T-helper 2 cell (primary cell): ENCODE measurements at places on chromosomes 5 and 9.

DNA sequence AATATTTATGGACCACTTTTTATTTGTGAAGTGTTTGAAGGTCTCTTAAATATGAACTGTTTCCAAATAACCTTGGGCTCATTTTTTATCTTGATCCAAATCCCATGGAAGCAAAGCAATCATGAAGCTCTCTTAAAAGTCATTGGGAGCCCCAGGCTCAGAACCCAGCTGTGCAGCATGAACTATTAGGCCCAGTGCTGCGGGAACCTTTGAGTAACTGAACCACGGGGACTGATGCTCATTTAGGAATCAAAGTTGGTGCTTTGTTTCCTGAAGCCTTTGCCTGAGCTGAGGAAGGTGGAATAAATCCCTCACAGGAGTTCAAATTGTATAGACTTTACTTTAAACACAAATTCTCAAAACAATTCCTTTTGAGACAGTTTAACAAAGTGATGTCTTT is 27.8 kb downstream of the MAT2B start:
- no peak for DNase-seq

DNA sequence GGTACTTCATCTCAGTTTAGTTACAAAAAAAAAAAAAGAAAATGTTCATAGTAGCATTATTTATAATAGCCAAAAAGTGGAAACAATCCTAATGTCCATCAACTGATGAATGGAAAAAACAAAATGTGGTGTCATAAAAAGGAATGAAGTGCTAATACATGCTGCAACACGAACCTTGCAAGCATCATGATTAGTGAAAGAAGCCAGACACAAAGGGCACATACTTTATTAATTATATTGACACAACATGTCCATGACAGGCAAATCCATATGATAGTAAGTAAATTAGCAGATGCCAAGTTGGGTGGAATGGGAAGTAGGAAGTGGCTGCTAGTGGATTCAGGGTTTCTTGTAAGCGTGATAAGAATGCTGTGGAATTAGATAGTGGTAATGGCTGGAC is 54.2 kb downstream of the PCDHGC5 start:
- DNase-seq: no peak

DNA sequence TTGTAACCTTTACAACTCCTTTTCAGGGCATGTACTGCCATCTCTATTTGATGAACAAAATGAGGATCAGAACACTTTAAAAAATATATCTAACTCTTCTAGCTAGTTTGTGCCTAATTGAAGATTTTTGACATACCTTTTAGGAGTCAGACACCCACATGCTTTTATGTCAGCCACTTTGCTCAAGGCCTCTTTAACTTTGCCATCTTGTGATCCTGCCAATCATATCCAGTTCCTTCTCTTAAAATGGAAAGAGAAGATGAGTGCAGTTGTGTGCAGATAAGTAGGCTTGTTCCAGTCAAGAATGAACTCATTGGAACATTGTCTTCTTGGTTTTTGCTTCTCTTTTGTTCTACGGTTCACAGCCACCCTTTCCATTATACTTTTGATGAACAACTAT is 425.6 kb upstream of the TNC start:
- no peak for DNase-seq

DNA sequence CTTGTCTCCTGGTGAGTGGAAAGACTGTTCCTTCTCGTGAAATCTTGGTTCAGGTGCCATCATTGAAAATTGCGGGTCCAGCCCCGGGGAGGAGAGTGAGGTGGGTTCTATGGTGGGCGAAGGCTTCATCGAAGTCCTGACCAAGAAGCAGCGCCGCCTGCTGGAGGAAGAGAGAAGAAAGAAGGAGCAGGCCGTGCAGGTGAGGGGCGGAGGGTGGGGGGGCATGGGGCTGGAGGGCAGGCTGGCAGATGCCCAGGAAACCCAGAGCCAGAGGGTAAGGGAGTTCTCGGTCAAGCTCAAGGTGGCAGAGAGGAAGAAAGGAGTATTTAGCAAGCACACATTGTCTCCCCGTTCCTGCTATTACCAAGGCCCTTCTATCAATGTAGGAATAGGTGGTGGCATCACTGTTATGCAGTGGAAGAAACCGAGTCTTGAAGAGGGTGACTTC is 24.3 kb upstream of the POMT1 start:
- peak; percentile 28 for DNase-seq

GRCh38 chr5:95090774-95091173 is 194.1 kb downstream of the MCTP1 start:
- DNase-seq: no peak

DNA sequence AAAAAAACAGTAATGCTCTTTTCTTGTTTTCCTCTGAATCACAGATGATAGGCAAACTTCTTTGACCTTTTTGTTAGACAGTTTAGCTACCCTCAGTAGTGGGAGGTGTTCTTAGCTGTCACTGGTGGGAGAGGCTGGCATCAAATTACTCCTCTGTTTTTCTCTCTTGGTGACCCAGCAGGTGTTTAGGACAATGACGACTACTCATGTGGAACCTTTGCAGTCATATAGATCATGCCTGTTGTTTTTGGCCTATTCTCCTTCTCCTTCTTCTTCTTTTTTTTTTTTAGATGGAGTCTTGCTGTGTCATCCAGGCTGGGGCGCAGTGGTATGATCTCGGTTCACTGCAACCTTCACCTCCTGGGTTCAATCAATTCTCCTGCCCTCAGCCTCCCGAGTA is 15.4 kb upstream of the NPR2 start:
- no peak for DNase-seq

GRCh38 chr5:84381502-84382362 is 2.9 kb downstream of the EDIL3 start:
- DNase-seq: no peak

DNA sequence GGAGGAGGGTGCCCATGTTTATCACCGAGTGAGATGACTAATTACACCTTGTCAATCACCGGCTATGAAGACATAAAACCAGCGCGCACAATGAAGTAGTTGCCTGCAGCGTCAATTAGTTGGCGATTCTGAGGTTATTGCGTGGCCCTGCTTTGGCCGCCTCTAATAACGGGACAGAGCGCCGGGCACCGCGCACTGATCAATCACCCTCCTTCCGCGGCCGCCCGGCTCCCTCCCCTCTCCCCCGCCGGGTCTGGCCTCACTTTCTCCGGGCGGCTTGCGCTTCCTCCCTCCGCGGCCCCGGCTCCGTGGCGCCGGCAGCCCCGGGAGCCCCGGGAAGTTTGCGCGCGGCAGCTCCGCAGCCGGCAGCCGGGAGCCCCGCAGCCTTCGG is 3.3 kb upstream of the LHX2 start:
- DNase-seq: no peak

- DNase-seq: no peak
These were observed 142.7 kb downstream of the FBXL17 start for GRCh38 chr5:108238936-108239887.

DNA sequence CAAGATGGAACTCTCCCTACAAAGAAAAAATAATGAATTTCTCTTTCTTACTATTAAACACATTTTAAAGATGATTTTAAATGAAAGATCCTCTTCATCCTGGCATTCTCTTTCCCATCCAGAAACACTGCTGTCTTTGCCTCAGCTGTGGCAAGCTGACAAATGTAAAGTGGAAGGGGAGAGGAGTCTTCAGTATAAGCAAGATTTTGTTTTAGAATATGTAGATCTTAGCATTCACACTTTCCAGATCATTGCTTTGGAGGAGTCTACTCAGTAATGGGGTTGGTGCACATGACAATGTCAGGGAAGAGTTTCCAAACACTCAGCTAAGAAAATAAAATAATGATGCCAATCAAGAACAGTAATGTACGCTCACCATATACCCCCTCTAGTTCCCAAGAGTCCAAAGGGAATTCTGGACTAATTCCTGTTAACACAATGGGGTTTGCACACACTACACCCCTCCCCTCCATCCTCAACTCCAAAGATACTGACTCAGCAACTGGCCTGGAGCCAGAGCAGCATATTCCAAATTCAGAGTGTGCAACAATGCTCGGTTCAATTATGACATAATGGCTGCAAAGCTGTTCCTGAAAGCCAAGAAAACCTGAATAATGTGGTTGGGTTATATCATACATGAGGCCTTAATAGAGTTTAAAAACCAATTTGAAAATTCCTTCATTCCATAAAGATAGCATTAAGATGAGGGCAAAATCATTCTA is 4.6 kb downstream of the C5orf63 start:
- DNase-seq: no peak

GRCh38 chr5:40832345-40832744 is 2.7 kb downstream of the RPL37 start:
- DNase-seq: no peak

DNA sequence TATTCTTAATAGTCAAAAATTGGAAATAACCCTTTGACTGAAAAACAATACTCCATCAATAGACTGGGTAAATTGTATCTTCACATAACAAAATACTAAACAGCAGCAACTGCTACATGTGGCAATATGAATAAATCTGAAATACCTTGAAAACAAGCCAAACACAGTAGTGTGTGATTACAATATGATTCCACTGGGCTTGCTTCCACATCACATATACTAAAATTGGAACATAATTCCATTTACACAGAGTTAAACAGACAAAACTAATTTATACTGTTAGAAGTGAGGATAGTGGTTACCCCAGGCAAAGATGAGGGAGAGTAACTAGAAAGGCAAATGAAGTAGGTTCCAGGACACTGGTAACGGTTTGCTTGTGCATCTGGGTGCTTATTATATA is 20.4 kb downstream of the FNIP1 start:
- no peak for DNase-seq

- DNase-seq: no peak
These were observed 146.1 kb upstream of the RPS23 start for GRCh38 chr5:82424211-82424610.

DNA sequence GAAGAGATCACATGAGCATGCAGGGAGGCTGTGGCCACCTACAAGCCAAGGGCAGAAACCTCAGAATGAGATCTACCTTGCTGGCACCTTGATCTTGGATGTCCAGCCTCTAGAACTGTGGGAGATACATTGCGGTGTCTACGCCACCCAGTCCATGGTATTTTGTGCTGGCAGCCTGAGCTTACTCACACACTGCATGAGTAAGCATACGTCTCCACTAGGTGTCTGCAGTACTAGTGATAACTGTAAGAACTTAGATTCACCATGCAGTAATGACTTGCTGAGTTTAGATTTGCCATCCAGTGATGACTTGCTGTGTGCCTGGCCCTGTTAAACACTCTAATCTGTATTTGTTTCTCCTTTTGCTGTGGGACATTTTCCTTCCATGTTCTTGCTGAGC is 417.7 kb downstream of the GADD45G start:
- DNase-seq: no peak

DNA sequence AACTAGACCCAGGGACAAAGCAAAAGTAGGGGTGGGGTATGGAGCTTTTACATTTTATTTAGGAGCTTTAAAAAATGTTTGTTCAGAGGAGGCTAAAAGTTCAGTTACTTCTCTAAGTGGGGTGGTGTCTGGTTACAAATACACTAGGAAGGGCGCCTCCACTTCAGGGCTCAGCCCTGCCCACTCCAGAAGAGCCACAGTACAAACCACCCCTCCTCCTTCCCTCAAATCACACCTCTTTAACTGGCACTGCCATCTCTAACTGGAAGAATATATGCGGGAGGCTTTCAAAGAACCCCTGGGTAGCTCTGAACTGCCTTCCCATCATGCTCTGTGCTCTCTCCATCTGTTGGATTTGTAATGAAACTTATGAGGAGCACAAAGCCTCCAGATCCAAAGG is 98.8 kb upstream of the NFIB start:
- no peak for DNase-seq

DNA sequence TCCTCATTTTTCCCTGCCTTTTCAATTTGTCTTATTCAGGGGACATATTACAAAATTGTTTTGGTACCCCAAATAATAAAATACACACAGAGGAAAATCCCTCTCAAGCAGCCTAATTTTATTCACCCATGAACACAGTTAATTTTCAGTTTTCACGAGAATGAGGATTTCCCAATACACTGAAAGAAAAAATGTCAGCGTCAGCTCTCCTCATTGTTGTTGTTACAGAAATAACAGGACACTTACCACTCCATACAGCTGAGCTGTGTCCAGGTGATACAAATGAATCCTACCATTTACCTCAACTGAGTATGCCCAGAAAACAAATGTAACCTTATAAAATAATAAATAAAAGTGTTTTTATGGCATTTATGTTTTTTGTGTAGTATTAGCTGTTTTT is 144.6 kb upstream of the PCA3 start:
- no peak for DNase-seq

DNA sequence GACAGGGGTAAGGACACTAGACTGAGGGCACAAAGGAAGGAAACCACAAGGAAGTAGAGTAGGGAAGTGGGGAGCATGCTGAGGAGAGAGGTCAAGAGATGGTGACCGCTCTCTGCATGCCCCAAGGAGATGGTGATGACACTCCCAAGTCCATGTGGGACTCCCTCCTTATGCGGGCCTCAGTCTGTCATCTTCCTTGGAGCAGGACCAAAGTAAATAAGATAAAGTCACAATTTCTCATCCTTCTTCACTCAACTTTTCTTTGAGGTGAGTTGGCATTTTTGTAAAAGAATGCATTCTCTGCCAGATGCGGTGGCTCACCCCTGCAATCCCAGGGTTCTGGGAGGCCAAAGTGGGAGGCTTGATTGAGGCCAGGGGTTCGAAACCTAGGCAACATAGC is 256.7 kb downstream of the DOCK8 start:
- DNase-seq: no peak

DNA sequence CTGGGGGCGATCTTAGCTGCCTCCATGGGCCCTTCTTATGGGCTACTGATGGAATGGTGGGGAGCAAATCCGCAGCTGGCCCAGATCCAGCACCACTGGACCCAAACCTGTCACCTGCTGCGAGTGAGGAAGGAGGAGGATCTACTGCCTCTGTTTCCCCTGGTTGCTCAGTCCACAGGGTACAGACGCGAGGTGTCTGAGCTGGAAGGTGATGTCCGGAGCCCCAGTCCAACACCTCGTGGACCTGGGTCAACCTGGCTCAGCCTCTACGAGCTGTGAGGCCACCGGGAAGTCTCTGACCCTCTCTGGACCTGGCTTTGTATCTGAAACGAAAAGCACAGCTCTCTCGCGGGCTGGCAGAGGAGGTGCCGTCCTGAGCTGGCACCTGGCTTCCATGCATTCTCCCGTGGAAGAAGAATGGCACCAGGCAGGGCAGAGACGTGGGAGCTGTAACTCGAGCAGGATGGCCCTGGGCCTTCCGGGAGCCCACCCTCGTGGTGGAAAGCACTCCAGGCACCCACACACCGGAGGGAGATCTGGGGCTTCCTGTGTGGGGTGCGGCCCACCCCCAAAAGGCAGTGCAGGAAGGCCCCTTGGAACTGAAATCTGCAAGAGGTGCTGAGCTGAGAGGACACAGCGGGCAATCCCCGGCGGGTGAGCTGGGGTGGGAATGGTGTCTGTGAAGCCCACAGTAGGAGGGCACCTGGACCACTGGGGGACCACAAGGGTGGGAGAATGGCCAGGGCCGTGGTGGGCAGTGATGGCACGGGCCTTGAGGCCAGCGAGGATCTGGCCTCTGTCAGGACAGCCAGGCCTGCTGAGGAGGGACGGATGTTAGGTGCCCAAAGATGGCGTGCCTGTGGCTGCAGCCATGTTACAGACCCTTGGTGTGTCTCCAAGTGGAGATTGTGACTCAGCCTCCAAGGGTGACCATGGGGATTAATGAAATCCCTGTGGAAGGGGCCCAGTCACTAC is 133.4 kb downstream of the OLFM1 start:
- DNase-seq: no peak

- DNase-seq: no peak
These were observed 43.9 kb downstream of the MACROH2A1 start for GRCh38 chr5:135355169-135355568.
